ENCODE measurements at places on chromosomes 1 and 21.

GRCh38 chr1:171852272-171852671 is 11.0 kb downstream of the DNM3 start:
- no peak for DNase-seq

- no peak for DNase-seq
Measured at GRCh38 chr21:46154955-46155513, 345 bp downstream of the FTCD start.

- no peak for DNase-seq
Measured at GRCh38 chr21:32143241-32143939, 135.5 kb downstream of the MIS18A start.

- DNase-seq, result no peak
Measured at GRCh38 chr1:151897991-151898431, 11.3 kb downstream of the THEM4 start.

DNA sequence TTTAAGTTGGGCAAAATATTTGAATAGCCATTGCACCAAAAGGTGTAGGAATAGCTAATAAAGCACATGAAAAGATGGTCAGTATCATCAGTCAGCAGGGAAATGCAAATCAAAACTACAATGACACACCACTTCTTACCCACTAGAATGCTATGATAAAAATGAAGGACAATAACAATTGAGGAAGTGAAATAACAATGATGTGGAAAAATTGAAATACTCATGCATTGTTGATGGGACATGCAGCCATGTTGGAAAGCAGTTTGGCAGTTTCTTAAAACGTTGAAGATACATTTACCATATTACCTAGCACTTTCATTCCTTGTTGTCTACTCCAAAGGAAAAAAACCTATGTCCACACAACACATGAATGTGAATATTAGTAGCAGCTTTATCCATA is 28.4 kb downstream of the HSD3B1 start:
- DNase-seq, result no peak

GRCh38 chr1:43367026-43367903 is 546 bp downstream of the ELOVL1 start:
- peak; percentile 37 for DNase-seq

GRCh38 chr1:227351443-227351842 is 33.2 kb upstream of the CDC42BPA start:
- no peak for DNase-seq

DNA sequence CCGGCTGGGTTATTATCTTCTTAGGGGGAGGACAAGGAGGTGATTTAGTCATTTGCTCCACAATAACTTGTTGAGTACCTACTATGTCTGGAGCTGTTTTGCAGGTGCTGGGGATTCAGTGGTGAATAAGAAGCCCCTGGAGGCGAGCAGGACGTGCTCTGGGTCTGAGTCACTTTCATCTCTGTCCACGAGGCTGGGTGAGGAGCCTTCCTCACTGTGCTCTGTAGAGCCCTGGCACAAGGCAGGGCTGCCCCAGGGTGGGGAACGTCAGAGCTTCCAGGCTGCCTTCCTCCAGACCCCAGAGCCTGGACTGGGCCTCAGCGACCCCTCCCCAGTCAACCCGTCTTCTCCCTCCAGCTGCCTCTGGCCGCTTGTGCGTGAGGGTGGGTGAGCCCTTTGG is 2.5 kb upstream of the PADI6 start:
- DNase-seq, result no peak

GRCh38 chr1:238895911-238896310 is 490.5 kb upstream of the CHRM3 start:
- no peak for DNase-seq

DNA sequence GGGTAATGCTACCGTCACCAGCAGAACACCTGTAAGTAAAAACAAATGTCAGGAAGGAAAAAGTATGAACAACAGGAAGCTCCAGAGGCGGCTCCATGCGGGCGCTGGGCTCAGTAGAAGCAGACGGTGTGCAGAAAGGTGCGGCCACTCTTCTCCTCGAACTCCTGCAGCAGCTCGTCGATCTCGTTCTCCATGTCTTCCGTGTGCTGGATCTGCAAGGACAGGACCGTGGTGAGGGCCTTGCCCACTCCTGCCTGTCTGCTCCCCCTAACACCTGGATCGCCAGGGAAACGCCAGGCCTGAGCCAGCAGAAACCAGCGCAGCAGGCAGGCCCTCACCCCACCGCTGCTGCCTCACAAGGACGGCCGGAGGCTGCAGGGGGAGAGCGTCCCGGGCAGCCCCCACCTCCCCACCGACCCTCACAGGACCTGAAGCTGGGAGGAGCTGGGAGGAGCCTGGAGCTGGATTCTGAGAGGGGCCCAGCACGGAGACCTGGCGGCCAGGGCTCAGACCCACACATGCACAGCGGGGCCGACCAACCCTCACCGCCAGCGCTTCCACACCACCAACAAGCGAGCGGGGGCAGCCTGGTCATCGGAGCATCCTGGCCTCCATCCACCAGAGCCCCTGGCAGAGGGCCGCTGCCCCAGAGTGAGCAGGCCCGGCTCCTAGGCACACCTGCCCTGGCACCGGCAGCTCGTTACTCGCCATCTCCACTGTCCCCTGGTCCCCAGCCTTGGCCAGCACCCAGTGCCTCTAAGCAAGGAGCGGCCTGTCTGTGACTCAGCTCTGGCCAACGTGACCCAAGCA is 1.7 kb upstream of the TMEM240 start:
- DNase-seq, result no peak

- DNase-seq, result no peak
Measured at GRCh38 chr1:78011050-78011449, 6.3 kb downstream of the DNAJB4 start.

- DNase-seq, result no peak
Measured at GRCh38 chr1:203273869-203274602, 31.3 kb upstream of the BTG2 start.

DNA sequence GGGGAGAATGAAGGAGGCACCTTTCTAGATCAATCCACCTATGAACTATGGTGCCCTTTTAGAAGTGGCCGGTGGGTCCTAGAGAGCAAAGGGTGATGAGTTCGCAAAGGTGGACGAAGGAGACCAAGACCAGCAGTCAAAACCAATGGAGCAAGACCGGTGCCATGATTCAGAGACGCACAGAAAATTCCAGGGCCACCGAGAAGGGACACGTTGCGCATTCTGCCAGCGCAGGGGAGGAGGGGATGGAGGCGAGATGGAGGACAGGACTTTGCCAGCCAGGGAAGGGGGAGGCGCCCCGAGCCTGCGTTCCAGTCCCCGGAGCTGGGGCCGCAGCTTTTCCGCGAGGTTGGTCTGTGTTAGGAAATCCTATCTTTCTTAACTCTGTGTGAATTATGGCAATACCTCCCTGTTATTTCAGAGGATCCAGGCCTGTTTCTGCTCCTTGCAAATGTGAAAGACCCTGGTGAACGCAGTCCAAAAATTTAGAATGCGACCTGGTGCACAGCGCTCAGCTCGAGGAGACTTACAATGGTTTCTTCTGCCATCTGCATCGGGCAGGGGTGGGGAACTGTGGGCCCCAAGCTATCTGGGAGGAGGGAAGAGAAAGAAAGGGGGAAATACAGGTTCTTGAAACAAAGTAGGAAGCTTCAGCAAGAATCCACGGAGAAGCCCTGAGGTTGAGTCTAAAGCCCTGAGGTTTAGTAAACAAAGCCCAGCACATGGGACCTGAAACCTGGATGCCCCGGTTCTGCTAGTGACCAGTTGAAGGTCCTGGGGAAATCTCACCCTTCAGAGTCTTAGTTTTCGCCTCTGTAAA is 129.4 kb downstream of the MRPS6 start:
- no peak for DNase-seq

DNA sequence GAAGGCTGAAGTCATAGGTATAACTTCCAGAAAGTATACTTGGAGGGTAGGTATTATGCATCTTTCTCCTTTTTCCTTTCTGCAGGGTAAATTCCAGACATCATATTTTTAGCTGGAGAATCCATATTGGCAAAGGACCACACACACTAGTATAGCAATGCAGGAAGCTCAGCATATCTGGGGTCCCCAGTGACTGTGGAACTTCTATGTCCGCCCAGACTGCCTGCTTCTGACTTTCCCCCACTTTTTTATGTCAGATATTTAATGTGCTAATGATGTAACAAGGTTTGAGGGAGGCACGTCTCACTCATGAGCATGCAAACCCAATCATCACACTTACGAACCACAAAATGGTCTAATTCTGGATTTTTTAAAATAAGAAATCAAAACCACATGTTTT is 90.4 kb downstream of the BACH1 start:
- DNase-seq, result no peak

DNA sequence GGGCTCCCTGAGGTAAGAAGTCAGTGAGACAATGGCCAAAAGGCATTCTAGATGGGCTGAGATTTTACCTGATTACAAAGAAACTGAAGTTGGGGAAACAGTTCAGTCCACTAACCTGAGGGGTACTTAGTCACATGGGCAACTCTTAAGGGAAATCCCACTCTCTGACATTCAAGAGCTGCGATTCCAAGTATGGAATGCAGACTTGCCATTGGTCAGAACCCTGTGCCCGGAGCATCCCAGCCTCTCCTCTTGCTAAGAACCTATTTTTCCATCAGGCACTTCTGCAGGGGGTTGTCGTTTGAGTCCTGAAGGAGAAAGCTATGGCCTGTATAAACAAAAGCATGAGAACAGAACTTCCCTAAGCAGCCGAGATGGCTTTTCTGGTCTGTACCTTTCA is 434.9 kb upstream of the DAB1 start:
- DNase-seq, result no peak

DNA sequence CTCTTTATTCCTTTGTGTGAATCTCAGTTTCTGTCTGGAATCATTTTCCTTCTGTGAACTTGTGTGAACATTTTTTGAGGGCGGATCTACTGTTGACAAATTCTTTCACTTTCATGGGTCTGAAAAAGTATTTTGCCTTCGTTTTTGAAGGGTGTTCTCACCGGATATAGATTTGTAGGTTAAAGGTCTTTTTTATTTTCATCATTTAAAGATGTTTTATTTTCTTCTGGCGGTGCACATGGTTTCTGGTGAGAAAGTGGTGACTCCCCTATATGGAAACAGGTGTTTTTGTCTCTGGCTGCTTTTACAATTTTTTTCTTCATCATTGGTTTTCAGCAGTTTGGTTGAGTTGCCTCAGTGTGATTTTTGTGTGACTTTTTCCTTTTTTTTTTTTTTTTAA is 94.9 kb downstream of the DYRK1A start:
- no peak for DNase-seq

DNA sequence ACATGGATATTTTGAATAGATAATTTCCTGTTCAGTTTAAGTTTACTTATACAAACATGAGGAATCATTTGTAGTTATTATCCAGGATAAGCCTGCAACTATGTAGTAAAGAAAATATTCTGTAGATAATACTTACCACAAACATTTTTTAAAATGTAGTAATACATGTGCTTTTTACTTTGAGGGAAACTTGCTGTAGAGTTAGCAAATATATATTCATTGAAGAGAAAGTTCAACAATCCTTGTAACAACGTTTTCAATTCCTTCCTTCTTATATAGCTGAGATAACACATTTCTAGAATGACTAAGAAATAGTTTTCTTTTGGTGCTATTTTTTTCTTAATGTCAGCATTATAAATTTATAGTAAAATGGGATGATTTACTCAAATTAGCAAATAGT is 664.6 kb upstream of the ADAMTS5 start:
- DNase-seq, result no peak

DNA sequence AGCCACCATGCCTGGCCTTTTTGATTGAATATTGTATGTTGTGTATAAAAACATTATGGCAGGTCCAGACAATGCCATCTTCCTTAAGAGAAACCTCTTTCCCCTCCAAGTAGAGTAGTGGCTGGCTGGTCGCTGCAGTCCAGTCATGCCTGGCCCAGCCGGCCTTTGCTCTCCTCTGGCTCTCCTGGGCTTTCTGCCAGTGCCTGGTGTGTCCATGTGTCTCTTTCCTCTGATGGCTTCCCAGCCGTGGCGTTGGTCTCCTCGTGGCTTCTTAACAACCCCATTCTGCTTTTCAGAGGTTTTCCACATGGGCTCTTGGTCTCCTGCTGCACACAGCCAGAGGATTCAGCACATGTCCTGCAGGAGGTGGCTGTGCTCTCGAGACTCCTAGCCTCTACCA is 58.7 kb downstream of the DIP2A start:
- no peak for DNase-seq

DNA sequence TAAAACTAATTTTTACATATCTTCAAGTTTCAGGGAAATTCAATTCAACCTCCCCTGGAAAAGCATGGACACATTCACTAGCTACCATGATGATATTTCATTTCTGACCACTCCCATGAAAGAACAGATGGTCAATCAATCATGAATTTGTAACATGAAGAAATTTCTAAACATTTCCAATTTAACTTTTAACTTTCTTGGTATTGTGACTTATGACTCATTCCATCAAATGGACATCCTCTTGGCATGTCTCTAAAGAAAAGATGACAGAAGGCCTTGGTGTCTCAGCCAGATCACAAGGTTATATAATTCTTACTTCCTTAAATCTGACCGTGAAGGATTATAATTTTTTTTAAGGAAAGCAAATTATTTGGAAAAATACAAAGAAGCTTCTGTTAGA is 10.5 kb upstream of the MCOLN3 start:
- DNase-seq, result no peak

DNA sequence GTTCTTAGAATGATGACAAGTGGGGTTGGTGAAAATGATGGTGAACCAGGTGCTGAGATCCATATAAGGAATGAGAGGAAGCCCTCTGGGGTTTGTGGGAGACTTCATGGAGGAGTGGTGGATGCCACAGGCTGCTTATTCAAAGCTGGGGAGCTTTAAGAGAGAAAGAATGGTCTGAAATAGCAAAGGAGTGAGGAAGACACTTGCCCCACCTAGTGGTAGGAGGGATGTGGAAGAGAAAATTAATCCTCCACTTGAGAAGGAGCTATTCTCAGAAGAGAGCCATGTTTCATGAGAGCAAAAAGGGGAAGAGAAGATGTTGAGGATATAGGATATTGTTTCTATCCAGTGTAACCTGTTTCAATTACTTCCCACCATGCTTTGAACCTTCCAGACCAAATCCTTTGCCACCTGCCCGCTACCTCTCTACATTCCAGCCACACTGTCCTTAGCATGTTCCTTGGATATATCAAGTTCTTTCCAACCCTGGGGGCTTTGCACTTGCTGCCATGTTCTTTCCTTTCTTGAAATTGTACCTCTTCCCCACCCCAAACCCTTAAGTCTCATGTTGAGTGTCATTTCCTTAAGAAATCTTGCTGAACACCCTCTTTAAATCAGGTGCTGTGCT is 19.6 kb upstream of the ZNF648 start:
- DNase-seq, result peak; percentile 30

GRCh38 chr1:81833722-81834121 is 33.0 kb downstream of the ADGRL2 start:
- DNase-seq, result no peak

DNA sequence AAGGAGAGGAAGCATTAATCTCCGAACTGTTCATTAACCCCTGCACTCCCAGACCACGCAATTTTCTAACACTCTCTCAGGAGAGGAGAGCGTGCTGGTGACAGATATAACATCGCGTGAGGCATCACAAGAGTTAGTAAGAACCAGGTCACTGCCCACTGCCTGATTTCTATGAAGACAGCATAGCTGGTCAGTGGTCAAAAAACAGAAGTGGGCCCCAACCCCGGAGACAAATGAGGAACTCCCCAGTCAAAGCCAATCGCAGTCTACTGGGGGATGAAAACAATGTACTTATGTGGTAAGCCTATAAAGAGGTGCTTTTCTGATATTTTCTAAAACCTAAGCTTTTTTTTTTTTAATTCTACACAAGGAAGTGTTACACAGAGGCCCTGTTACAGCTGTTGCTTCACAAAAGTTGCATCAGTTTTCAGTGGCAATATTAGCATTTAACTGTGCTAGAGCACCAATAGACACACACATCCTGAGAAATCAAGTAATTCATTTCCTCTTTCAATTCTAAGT is 231.8 kb upstream of the IRF2BP2 start:
- DNase-seq, result no peak
